Stimulated activated CD8-positive, alpha-beta memory T cell treated with anti-CD3 and anti-CD28 coated beads, Interleukin-2, amount 100 ng/mL, for 48 hours (primary cell): ENCODE measurements at places on chromosomes 5 and 9.

DNA sequence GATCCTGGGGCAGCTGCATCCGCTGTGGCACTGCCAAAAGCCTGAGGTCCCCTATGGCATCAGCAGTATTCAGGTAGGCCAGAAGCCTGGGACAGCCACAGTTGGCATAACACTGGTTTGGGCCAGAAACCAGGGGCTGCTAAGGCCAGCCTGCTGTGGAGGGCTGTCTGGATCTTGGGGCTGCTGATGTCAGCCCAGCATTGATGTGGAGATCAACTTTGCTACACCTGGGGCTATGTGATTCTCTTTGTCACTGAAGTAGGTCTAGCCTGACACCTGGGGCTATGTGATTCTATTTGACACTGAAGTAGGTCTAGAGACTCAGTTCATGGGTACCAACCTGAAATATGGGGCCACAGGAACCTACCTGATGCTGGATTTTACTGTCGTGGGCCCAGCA, 411.5 kb downstream of the RASEF start:
- DNase-seq = no peak

DNA sequence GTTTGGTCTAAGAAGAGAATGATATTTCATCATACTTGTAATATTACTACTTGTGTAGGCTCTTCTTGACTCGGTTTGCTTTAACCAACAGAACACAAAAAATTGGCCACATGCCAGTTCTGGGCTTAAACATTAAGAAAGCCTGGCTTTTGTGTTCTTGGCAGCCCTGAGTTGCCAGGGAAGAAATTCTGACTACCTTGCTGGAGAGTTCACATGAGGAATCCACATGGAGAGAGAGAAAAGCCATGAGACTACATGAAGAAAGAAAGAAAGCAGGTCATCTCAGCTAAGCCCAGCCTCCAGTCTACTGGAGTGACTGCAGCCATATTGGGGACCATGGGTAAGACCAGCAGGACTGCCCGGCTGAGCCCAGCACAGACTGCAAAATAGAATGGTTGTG, 524.8 kb downstream of the RAB3C start:
- DNase-seq = no peak

DNA sequence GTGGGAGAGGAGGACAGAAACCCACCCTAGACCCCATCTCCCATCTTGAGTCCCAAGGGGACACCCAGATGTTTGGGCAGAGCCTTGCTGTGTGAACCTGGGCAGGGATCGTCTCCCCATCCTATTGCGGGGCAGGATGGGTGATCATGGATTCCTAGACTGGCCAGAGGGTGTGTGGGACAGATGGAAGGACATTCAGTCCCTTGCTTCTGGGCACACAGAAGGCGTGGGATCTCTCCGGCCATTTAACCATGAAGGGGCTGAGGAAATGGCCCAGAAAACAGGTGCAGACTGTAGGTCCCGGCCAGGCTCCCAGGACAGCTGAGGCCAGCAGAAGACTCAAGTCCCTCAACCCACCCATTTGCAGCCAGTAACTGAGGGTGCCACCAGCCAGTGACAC, 29.9 kb downstream of the PTGES start:
- DNase-seq = no peak

- DNase-seq = no peak
These were observed 59.3 kb downstream of the ASTN2 start for GRCh38 chr9:117355542-117355941.

GRCh38 chr9:89609426-89610006, 4.7 kb downstream of the GADD45G start:
- no peak for DNase-seq

- DNase-seq = no peak
These were observed 30.4 kb upstream of the SEC16A start for GRCh38 chr9:136513191-136513590.
